Fibroblast of mammary gland (primary cell): ENCODE measurements at places on chromosomes 5 and 9.

GRCh38 chr9:110197330-110198187 is 10.4 kb downstream of the C9orf152 start:
- DNase-seq, result peak; percentile 36

DNA sequence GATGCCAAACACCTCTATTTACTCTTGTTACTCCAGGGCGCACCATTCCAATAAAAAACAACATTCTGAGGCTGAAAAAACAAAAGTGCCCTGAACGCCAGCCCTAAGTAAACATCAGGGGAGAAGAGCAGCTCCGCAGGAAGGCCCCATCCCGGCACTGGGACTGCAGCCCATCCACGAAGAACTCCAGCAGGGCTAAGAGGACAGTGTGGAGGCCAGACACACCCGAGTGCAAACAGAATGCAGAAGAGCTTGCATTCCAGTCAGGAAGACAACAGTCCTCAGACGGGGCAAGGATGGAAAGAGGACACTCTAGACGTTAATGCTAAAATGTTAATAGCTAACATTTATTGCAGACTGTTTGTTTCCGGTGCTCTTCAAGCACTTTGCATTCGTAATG is 33.0 kb downstream of the FAM240B start:
- no peak for DNase-seq

DNA sequence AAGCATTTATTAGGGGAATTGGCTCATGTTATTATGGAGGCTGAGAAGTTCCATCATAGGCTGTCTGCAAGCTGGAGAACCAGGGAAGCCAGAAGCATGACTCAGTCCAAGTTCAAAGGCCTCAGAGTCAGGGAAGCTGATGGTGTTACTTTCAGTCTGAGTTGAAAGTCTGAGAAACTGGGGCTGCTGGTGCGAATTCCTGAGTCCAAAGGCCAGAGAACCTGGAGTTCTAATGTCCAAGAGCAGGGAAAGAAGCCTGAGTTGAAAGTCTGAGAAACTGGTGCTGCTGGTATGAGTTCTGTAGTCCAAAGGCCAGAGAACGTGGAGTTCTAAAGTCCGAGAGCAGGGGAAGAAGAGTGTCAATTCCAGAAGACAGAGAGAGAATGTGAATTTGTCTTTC is 641.1 kb downstream of the ISL1 start:
- DNase-seq, result no peak

DNA sequence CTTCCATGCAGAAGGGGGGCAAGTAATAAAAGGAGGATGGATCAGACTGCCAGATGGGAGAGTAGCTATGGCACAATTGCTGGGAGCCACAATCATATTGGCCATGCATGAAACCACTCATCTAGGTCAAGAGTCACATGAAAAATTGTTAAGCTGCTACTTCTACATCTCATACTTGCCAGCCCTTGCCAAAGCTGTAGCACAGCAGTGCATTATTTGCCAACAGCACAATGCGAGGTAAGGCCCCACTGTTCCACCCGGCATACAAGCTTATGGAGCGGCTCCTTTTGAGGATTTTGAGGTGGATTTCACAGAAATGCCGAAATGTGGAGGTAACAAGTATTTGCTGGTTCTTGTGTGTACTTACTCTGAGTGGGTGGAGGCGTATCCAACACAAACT is 109.9 kb upstream of the EPB41L4A start:
- no peak for DNase-seq

DNA sequence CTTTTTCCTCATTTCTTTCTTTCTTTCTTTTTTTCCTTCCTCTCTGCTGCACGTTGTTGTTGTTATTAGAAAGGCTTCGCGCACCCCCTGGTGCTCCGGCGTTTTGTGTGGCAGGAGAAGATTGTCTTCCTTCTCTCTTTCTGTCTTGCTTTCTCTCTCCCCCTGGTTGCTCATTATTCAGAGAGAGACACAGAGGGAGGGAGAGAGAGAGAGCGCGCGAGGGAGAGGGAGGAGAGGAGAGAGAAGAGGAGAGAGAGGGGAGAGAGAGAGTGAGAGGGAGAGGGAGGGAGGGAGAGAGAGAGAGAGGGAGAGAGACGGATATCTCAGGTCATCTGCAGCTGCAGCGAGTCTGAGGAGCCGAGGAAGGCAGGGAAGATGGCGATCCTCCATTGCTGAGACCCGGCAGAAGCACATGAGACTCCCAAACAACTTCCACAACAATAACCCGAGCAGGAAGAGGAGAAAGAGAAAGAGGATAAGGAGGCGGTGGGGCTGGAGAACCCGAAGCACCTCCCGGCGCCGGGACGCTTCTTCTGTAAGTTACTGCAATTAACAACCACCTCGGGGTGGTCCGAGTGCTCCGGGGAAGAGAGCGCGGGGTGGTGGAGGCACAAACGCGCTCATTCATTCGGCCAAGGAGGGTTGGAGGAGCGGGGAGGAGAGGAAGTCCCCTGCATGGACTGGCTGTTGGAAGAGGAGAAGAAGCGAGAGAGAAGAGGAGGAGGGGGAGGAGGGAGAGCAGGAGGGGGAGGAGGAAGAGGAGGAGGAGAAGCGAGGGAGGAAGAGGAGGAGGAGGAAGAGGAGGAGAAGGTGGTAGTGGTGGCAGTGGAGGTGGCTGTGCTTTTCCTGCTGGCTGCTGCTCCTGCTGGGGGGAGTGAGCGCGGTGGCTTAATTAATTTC is at the start of gene ZNF462:
Gene ZNF462, plus strand, starts transcription at position 346 of the 900 bp plus-strand sequence. CDS start 60,218 bp downstream, outside the sequence.
- DNase-seq, result peak; percentile 75

DNA sequence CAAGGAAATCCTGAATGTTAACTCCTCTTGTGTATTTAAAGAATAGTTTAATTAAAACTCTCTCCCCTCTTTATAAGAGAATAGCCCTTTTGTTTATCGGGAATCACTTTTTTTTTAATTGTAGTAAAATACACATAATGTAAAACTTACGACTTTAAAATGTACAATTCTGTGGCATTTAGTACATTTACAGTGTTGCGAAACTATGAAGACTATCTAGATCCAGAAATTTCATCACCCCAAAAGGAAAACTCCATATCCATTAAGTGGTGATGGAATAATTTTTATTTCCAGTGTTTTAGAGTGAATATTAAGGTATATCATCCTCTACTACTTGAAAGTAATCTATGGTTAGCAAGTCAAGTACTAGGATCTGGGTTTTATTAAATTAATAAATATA is 36.8 kb downstream of the KDM3B start:
- no peak for DNase-seq

DNA sequence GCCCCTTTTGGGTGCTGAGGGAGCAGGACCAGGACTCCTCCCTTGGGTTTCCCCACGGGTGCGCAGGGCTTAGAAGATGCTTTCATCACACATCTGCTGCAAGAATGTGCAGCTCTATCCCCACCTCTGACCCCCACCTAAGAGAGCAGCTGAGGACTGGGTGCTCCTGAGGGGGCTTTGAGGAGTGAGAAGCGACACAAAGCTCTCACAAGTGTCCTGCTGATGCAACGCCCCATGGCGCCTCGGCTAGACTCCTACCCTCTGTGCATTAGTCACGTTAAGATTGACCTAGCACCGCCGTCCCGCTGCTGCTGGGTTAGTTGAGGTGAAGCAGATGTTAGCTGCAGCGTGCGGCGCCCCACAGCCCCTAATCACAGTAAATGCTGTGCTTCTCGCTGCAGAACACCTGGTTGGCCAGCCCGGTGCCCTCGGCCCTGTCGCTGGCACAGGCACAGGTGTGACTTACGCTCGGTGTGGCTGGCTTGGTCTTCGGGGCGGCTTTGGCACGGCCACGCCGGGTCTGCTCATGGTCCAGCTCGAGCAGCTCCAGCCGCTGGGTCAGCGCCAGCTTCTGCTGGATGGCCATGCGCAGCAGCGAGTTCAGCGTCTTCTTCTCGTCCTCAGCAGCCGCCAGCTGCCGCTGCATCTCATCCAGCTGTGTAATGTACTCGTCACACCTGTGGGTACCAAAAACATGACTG is 45.0 kb upstream of the IPPK start:
- DNase-seq, result no peak

GRCh38 chr9:108897324-108898096 is 35.4 kb downstream of the ACTL7A start:
- DNase-seq, result no peak

GRCh38 chr9:100394032-100394695 is 32.8 kb upstream of the MSANTD3 start:
- DNase-seq, result no peak

DNA sequence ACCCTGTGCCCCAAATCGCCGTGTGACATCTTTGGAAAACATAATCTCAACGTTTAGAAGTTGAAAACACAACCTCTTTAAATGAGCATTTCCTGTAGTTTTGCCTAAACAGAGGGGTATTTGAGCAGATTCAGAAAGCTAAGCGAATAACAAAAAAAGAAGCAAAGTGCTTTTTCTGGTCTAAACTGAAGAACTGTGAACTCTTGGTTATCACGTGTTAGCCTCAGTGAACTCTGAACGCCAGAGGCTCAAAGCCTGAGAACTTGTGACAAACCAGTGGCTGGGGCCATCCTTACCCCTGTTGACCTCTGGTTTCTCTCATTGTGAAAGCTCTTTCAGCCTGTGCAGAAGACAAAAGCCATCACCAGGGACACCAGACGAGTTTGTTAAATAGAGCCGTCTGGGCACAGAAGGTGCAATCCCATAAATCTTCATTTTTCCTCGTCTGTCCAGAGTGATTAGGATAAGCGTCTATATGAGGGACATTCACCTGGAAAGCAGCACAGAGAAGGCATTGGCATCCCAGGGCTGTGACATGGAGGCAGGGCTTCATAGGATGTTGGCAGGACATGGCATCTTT is 61.4 kb upstream of the ICE1 start:
- DNase-seq, result no peak

DNA sequence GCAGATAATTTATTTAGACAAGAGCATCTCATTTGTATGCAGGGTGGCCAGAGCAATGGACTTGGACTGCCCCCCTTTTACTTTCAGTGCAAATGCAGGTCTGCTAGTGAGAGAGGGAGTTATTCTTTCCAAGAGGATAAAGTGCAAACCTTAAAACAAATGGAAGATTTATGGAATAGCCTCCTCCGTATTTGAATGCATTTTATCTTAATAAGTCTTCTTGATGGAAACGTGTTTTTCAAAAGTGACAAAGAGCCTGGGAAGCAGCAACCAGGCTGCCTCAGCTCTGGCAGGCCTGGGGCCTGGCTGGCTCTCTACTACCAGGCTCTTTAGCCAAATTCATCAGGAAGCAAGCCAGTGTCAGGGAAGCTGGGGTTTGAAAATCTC is 6.8 kb downstream of the NR2F1 start:
- peak; percentile 43 for DNase-seq

GRCh38 chr5:119009131-119009530 is 20.8 kb upstream of the DTWD2 start:
- DNase-seq, result peak; percentile 12

DNA sequence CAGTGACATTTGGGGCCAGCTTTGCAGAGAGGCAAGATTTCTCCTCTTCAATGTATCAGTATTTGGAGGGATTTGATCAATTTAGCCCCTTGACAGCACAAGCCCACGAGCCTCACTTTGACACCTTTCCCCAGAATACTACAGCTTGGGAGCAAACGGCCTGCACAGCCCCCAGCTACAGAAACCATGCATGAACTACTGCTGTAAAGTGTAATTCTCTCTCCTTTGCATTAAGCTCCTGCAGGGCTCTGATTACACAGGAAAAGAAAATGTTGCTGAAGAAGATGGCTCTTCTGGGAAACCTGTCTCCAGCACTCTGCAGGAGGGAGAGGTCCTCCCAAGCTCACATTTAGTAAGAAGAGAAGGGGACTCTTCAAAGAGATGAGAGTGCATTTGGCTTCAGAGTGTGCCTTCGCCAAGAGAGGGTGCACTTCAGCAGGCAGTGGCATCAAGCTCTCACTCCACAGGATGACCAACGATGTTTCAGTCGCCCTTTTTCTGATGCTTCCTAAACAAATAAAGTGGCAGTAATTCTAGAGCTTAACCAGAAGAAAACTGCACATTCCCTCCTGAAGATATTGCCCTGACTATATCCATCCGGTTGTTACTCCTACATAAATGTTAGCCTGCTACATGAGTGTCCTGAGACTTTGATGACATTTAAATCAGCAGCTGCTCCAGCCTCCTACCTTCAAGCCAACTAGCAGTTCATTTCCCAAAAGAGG is 272.2 kb downstream of the AUH start:
- peak; percentile 73 for DNase-seq

DNA sequence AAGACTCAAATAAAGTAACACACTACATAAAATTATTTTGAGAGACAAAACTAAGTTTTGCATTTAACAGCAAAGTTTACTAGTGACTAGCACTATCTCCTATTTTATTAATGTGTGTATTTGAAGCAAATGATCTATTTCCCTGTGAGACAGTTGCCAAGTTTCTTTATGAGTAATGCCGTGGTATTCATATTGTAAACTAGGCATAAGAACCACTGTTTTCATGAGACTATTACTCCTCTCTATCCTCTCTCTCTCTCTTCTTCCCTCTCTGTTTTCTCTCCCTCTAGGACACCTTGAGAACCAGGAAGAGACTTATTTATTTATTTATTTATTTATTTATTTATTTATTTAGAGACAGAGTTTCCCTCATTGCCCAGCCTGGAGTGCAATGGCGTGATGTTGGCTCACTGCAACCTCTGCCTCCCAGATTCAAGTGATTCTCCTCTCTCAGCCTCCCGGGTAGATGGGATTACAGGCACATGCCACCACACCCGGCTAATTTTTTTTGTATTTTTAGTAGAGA is 61.1 kb downstream of the MLANA start:
- DNase-seq, result peak; percentile 65

DNA sequence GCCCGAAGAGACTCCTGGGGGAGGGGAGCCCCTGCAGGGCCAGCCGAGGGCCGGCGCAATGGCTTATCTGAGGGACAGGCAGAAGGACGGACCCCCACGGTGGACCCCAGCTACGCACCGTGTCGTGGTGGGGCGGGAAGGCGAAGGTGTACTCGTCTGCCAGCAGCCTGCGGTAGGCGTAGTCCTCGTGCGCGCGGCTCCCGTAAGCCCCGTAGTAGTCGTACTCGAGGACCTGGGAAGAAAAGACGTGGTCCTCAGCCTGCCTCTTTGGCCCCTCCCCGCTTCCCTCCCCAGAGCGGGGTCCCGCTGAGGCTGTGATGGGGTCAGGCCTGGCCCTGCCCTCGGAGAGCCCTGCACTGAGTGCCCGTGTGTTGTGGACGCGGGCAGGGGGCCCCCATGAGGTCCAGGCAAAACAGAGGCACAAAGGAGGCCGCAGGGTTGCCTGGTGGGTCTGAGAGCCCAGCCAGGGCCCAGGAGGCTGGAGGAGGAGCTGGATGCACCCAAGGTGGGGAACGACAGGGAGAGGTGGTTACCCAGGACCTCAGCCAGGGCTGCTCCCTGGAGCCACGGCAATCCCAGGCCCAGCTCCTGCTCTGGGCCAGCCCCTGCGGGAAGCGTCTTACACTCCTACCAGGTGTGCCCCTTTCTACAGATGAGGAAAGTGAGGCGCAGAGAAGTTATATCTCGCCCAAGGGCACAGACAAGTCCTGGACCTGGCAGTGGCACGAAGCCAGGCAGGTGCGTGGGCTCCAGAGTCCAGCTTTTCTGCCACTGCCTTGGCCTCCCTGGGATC is 35.2 kb downstream of the SARDH start:
- no peak for DNase-seq
